ENCODE measurements at places on chromosomes 6 and 20. TPM values are rescaled to one million over a fixed set of nuclear protein-coding genes. Genes with fewer than 3 reads are reported as not detected.
A peak's percentile ranks its signal among the peaks of the same experiment; 100 is the strongest.

The FAM209B gene
- not detected for total RNA-seq

The C6orf52 gene
- 0.44 TPM for total RNA-seq

The DEFB124 gene
- total RNA-seq = not detected

The SRMS gene
- not detected for total RNA-seq

The MICA gene
- total RNA-seq = 155 TPM

The TBXT gene
- not detected for total RNA-seq

The NKX2-2 gene
- 2.6 TPM for total RNA-seq

The PHACTR3 gene
- not detected for total RNA-seq

The KCNQ5 gene
- total RNA-seq = 4.8 TPM

The PDCD2 gene
- 126 TPM for total RNA-seq

The GPX5 gene
- not detected for total RNA-seq

The PPP1R14C gene
- total RNA-seq = not detected

The CNR1 gene
- 0.64 TPM for total RNA-seq

The EMILIN3 gene
- total RNA-seq = not detected

DNA sequence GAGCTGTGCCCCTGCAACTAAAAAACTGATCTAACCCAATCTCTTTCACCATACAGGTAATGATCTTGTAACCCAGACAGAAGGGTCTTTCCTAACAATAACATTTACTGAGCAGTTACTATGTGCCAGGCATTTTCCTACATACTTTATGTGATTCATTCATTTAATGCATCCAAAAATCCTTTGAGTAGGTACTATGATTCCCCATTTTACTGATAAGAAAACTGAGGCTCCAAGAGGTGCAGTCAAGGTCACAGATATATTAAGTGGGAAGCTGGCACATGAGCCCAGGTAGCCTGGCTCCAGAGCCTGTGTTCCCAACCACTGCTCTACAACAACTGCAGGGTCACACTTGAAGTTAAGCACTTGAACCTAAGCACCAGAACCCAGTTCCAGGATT is 87.6 kb downstream of the NCR2 start:
- no peak for DNase-seq

GRCh38 chr20:46299078-46299477 is 9.2 kb downstream of the CDH22 start:
- no peak for DNase-seq

DNA sequence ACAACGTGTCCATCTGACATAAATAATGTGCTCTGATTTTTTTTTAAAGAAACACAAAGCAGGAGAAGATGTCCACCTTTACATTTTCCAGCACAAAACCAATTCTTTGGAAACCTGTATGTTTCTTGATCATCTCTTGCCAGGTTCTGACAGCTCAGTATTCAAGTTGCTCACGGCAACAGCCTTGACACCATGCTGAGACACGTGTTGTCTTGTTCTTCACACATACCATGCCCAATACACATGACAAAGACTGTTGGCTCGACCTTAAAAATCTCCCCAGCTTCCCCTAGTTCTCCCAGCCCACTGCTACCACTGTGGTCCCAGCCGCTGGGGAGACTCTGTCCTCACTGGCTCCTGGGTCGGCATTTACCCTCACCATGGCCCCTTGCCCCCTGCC is 518.9 kb downstream of the PREX1 start:
- DNase-seq = no peak

- DNase-seq = peak; percentile 77
Measured at GRCh38 chr6:100186552-100186951, 192.5 kb upstream of the MCHR2 start.

- DNase-seq = no peak
Measured at GRCh38 chr20:44039147-44039546, 124.5 kb downstream of the TOX2 start.

DNA sequence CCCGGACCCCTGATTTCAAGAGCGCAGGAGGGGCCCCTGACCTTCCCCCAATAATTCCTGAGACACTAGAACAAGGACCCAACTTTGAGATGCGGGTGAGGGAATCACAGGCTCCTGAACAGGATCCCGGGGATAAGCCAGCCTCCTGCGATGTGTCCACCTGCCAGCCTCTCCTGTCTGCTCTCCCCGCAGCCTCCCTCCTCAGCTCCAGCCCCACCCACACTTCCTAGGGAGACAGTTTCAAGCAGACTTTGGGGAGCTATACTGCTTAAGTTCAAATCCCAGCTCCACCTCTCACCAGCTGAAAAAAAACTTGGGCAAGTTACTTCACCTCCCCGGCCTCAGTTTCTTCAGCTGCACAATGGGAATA is 50.8 kb downstream of the GRM4 start:
- no peak for DNase-seq

- peak; percentile 94 for DNase-seq
Measured at GRCh38 chr6:140857739-140858380, 1274.9 kb upstream of the GJE1 start.

DNA sequence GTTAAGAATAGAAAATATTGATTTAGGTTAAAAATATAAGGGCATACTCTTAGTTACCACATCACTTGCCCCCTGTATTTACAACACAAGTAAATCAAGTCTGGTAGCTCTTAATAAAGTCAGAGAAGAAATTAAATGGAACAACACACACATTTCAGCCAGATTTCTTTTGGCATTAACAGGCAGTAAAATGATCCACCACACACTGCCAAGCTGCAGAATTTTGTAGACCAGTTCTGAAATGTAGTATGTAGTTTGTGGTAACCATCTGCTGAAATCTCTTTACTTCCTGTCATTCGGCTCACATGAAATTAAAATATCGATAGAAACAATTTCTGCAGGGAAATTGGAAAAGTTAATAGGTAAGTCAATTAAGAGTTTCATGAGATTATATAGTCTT is 326.8 kb downstream of the KHDRBS2 start:
- no peak for DNase-seq

DNA sequence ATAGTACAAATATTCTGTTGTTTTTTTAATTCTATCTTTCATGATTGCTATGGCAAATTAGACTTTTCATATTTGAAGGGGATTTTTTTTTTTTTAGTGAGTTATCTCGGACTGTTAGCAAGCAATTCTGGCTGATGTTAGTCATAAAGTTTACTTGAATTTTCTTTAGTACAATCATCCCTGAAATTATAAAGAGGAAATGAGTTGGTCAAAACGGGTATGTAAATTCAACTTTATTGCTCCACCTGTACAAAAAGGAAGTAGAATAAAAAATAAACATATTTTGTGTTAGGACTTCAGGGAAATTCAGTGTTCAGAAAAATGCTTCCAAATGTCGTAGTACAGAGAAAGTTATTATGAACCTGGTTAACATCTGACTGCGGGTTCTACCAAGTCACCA is 40.3 kb downstream of the PPP1R14C start:
- no peak for DNase-seq

DNA sequence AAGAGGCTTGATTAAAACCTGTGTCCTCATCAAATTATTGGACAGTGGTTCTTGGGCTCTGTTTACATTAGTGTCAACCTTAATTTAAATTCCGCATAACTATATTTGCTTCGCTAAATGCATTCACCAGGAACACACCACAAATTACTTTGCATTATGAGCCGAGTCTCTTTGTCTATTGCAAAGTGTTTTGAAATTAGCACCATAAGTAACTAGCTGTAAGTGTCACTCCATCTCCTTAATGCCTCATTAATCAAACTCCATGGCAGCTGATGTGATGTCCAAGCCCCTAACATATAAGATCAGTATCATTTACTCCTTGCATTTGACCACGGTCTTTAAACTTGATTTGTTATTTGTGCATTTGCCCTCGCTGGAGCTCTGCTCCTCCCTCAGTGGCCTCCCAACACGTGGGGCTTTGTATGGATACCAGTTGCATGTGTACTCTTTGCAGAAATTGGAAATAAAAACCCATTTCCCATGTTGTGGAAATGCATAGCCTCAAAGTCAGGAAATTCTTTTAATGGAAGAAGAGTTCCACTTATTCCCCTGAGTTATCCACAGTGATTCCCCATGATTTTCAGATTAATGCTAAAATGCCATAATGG is 24.6 kb downstream of the FOXA2 start:
- DNase-seq = no peak

- DNase-seq = no peak
Measured at GRCh38 chr6:164163239-164163638, 748.7 kb downstream of the QKI start.

DNA sequence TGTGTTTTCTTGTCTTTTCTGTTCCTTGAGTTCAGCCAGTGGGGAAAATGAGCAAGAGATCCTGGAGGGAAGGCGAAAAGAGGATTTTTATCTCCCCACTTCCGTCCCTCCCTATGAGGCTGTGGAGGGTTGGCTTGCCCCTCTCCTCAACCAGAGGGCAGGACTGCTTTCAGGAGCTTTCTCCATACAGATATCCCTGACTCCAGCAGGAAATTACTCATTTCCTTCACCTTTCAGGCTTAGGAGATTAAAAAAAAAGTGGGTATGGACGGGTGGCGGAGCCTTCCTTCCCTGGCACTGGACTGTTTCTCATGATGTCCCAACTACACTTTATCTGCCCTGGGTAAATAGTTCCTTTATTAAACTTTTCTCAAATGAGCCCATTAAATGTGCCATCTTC is 241.2 kb downstream of the FRK start:
- peak; percentile 5 for DNase-seq

- DNase-seq = no peak
Measured at GRCh38 chr6:40285996-40286395, 301.2 kb downstream of the LRFN2 start.

DNA sequence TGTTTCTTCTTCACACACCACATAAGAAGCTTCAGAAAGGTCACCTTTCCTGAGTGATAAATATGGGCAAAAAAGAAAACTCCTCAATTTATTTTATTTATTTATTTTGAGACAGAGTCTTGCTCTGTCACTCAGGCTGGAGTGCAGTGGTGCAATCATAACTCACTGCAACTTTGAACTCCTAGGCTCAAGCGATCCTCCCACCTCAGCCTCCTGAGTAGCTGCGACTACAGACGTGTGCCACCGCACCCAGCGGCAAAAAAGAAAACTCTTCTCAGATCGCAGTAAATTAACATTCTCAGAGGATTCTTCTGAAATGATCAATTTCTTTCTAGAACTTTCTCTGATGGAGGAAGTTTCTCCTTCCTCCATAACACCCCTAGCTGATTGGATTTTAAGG is 111.2 kb downstream of the TRERF1 start:
- DNase-seq = no peak

- DNase-seq = no peak
Measured at GRCh38 chr6:79034865-79035264, 43.2 kb downstream of the PHIP start.

- peak; percentile 91 for DNase-seq
Measured at GRCh38 chr6:74871757-74872156, 334.1 kb downstream of the COL12A1 start.

DNA sequence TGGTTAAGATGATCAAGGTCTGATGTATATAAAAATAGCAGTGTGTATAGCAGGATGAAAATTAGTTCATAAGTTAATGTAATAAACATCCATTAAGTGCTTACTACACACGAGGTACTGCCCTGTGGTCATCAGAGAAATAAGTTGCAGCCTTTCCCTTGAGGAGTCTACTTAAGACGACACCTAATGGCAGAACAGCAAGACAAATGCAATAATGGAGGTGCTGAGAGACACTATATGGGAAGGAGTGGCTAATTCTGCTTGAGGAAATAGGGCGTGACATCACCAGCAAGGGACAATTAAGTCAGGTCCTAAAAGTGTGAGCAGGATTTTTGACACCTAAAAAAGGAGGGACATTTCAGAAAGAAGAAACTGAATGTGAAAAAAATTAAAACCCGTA is 75.2 kb downstream of the BACH2 start:
- no peak for DNase-seq

- no peak for DNase-seq
Measured at GRCh38 chr6:36514554-36515456, 32.5 kb downstream of the STK38 start.

- DNase-seq = no peak
Measured at GRCh38 chr20:61927193-61927825, 138.4 kb downstream of the TAF4 start.

- DNase-seq = peak; percentile 65
Measured at GRCh38 chr6:132818404-132819359, 4.3 kb downstream of the RPS12 start.

DNA sequence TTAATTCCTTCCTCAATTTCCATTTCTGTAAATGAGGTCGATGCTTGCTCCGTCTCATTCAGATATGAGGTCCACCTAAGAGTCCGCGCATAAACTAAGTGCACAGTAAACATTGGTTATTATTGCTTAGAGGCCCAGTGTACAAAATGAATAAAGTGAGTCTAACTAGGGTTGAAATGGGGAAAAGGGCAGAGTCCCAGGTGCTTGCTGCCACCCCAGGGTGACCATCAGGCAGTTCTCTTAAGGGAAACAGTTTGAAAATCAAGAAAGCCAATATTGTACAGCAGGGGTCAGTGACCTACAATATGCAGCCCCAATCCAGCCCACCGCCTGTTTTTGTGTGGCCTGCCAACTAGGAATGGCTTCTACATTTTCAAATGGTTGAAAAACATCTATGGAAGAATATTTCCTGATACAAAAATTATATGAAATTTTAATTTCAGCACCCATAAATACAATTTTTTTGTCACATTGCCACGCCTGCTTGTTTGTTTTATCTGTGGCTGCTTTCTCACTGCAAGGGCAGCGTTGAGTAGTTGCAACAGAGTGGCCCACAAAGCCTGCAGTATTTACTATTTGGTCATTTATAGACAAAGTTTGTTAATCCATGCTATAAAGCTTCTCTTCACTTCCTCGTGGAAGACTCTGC is 43.3 kb downstream of the SLC13A3 start:
- no peak for DNase-seq

- peak; percentile 95 for DNase-seq
Measured at GRCh38 chr20:3686867-3687321, 5.1 kb upstream of the ADAM33 start.

DNA sequence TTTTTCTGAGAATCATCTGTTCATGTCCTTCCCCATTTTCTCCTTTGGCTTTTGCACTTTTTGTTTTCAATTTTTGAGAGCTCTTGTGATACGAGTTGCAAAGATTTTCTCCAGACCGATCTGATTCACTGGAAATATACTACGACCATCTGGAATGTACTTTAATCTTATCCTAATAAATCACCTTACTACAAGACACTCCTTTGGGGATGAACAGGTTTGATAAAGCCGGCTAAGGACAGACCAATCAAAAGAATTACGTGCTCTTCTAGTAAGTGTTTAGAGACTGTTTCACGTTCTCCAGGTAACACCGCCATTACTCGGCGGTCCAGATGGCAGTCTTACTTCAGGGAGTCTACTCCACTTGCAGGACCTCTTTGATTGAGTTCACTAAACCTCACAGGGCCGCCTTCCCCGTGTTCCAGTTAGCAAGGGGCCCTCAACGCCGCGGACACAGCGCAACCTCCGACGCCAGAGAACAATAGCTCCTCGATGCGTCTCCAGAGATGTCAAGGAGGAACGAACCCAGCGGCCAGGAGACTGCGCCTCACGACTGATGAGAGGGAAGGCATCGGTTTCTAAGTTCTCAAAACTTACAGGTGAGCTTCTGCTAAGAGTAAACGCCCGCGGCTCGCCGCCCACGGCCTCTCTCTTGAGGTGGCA is 920 bp upstream of the WTAP start:
- no peak for DNase-seq

- no peak for DNase-seq
Measured at GRCh38 chr20:62837790-62838127, 20.9 kb downstream of the COL9A3 start.

DNA sequence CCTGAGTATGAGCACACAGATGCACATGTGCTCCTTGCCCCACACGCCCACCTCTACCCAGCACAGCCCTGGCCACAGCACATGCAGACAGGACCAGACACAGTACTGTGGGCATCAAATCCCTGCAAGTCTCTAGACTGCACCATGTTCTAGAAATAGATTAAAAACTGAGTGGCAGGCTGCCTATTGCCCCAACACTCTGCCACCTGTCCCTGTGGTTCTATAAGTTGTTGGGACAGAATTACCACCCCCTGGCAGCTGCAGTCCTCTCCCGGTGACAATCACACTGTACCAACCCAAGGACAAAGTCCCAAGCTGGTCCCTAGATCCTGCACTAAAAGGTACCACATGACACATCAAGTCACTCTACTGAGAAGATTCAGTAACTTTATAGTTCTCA is 70.2 kb downstream of the B3GAT2 start:
- no peak for DNase-seq

All from M059J (cell line).